Activated CD4-positive, alpha-beta T cell treated with anti-CD3 and anti-CD28 coated beads, Interleukin-2, amount 10 ng/mL, durations not matched to agents 7 days and 5 days (primary cell): ENCODE measurements at places on chromosomes 11 and 22. TPM values are rescaled to one million over a fixed set of nuclear protein-coding genes. Genes with fewer than 3 reads are reported as not detected.

- no peak for DNase-seq
- H3K27me3 ChIP-seq, result peaks cover 20% of the 10 kb centered on the region
- H3K27ac ChIP-seq, result no peak overlapping the region
- H3K4me1 ChIP-seq, result no peaks in the 10 kb centered on the region
- H3K4me3 ChIP-seq, result no peak overlapping the region
Observed at GRCh38 chr11:34585735-34586487, 35.0 kb upstream of the EHF start.

DNA sequence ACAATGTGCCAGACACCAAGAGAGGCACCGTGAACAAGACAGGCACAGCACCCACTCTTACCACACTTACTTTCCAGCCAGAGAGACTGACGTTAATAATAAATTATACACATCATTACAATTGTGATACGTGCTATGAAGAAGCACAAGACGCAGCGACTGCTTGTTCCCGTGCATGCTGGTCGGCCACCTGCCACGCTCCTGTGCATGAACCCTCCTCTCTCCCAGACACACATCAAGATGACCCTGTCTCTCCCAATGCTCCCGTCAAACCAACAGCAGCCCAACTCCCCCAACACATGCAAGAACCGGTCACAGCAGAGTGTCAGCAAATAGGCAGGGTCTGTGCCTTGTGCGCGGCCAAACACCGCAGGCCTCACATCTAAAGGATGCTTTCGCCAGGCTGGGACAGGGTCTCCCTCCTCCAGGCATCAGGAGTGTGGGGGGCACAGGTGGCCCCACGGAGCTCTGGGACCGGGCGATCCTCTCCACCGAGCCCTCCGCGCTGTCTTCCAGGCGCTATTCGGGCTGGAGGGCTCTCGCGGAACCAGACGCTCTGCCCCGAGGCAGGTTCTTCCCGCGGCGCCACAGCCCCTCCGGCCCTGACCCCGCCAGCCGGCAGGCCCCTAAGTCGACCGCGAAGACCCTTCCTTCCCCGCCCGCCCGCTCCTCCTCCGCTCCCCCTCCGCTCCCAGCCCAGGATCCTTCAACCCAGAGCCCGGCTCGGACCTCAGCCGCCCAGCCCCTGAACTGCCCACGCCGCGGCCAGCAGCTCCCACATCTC, 533 bp downstream of the SERGEF start:
- peaks cover 33% of the 10 kb centered on the region for H3K4me1 ChIP-seq
- peaks cover 7% of the 10 kb centered on the region for H3K36me3 ChIP-seq
- DNase-seq, result peak; percentile 23
- peak overlapping the region; percentile 98 for H3K4me3 ChIP-seq
- peak overlapping the region; percentile 98 for H3K27ac ChIP-seq

DNA sequence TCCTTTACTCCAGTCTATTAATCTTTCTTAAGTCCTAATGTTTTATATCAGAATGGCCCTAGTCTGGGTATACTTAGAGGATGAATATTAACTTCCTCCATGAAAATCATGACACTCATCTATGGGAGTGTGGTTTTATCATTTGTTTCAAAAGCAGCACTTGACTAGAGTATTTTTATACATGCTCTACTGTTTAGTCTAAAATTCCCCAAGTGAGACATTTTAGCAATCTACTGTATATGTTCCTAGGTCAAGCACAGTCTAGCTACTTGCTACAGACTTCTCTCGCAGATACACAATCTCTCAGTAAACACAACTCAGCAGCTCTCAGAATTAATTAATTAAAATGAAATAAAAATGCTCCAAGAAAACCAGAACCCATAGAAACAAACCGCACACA, 2.9 kb upstream of the HBB start:
- H3K4me3 ChIP-seq, result no peak overlapping the region
- no peak overlapping the region for H3K27ac ChIP-seq
- DNase-seq, result no peak
- peaks cover 1% of the 10 kb centered on the region for H3K27me3 ChIP-seq
- peaks cover 4% of the 10 kb centered on the region for H3K4me1 ChIP-seq

DNA sequence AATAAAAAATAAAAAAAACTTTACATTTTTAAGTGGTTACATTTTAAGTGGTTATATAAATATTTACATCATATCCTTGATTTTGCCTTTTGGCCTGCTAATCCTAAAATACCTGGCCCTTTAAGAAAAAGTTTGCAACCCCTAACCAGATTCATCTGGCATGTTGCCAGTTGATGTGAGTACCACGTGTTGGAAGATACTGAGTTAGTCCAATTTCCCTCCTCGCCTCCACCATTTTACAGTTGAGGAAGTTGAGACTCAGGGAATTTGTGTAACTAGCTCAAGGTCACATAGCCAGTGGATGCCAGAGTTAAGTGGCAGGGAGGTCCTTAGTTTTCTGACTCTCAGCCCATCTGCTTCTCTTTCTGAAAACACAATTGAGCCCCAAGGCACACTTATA, 5.1 kb downstream of the ELF5 start:
- H3K27me3 ChIP-seq, result no peaks in the 10 kb centered on the region
- H3K27ac ChIP-seq, result no peak overlapping the region
- no peak overlapping the region for H3K4me3 ChIP-seq
- H3K36me3 ChIP-seq, result no peaks in the 10 kb centered on the region

DNA sequence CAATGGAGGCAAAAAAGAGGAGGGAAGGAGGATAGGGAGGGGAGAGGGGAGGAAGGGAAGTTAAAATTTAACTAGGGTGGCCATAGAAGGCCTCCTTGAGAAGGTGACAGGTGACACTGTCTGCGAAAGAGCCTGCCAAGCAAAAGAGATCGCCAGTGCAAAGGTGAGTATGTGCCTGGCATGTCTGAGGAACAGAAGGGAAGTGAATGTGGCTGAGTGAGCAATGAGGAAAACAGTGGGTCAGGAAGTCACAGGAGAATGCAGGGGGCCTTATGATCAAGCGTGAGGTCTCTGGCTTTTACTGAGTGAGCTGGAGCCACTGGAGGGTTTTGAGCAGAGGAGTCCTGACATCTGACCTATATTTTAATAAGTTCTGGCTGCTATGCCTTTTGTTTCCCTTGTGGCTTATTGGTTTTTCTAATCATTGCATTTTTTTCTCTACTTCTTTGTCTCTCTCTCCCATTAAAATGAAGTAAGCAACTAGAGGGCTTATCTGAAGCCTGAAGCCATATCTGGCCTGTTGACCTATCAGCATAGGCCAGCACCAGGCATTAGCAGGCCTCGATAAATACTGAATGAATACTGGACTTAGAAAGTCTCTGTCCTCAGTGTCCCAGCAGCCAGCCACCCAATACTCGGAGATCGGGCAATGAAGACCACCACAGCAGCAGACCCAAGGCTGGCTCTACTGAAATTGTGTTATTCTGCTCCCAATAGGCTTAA, 5.6 kb downstream of the AP1B1 start:
- no peak overlapping the region for H3K4me3 ChIP-seq
- H3K4me1 ChIP-seq, result peaks cover 59% of the 10 kb centered on the region
- no peaks in the 10 kb centered on the region for H3K27me3 ChIP-seq
- no peak overlapping the region for H3K27ac ChIP-seq

DNA sequence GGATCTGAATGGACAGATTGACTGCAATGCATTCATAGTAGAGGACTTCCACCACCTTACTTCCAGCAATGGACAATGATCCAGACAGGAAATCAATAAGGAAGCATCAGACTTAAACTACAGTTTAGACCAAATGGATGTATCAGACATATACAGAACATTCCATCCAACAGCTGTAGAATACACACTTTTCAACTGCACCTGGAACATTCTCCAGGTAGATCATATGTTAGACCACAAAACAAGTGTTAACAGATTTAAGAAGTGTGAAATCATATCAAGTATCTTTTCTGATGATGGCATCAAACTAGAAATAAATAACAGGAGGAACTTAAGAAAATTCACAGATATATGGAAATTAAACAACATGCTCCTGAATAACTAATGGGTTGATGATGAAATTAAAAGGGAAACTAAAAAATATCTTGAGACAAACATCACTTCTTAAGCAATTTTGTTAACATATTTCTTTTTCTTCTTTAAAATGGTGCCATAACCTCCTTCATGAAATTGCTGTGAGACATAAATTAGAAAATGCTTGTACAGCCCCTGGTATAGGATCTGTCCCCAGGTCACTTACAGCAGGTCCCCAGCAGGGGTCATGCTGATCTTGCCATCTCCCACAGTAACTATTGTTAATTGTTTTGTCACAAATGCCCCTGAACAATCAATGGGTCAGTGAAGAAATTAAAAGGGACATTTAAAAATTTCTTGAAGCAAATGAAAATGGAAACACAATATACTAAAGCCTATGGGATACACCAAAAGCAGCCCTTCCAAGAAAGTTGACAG, 100.0 kb upstream of the OR4B1 start:
- H3K27me3 ChIP-seq, result no peaks in the 10 kb centered on the region
- no peak overlapping the region for H3K4me3 ChIP-seq
- peaks cover 73% of the 10 kb centered on the region for H3K36me3 ChIP-seq
- DNase-seq, result no peak
- no peaks in the 10 kb centered on the region for H3K4me1 ChIP-seq
- H3K27ac ChIP-seq, result no peak overlapping the region

DNA sequence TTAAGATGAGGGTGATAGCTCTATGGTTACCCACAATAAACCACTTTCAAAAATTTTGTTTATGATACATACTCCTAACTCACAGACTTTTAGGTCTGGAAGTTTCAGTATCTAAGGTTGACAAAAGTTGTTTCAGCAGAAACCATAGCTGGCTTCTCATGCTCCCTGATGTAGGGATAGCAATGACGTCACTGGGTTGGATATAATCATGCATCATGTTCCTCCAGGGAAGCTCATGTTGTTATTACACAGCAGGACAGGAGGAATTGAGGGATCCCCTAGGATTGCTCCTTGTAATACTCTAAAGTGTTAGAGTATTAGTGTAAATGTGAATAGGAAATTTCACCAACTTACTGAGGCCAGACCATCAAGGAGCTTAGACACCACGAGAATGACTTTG, 23.6 kb downstream of the APOL3 start:
- no peaks in the 10 kb centered on the region for H3K27me3 ChIP-seq
- peaks cover 10% of the 10 kb centered on the region for H3K4me1 ChIP-seq
- H3K4me3 ChIP-seq, result no peak overlapping the region
- peaks cover 24% of the 10 kb centered on the region for H3K36me3 ChIP-seq
- DNase-seq, result no peak
- no peak overlapping the region for H3K27ac ChIP-seq

DNA sequence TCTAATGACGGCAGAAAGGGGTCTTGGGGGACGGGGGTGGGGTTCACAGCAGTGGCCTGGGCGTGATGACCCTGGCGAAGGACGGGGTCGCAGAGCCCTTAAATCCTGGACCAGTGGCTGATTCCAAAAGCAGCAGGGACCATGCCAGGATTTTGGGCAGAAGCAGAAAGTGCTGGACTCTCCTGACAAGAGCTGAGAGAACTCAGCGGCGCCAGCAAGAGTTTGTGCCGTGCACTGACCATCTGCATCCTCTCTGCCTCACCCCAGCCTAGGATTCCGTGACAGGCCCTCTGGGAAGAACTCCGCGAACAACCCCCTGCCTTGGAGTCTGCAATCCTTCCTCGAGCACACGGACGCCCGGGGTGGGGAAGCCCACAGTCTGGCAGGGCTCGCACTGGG, 644 bp upstream of the NDUFV1 start:
- H3K36me3 ChIP-seq, result peaks cover 15% of the 10 kb centered on the region
- H3K27me3 ChIP-seq, result peaks cover 9% of the 10 kb centered on the region
- peak overlapping the region; percentile 93 for H3K4me3 ChIP-seq
- peak overlapping the region; percentile 93 for H3K27ac ChIP-seq

- H3K36me3 ChIP-seq, result no peaks in the 10 kb centered on the region
- H3K4me3 ChIP-seq, result no peak overlapping the region
Observed at GRCh38 chr11:120746836-120747609, 235.5 kb downstream of the GRIK4 start.

GRCh38 chr22:45290410-45290936, 5.7 kb downstream of the UPK3A start:
- H3K36me3 ChIP-seq, result no peaks in the 10 kb centered on the region
- no peak overlapping the region for H3K27ac ChIP-seq
- H3K27me3 ChIP-seq, result peaks cover 7% of the 10 kb centered on the region

GRCh38 chr11:63862923-63863322, 24.0 kb downstream of the MARK2 start:
- H3K4me1 ChIP-seq, result peaks cover 56% of the 10 kb centered on the region
- no peak overlapping the region for H3K4me3 ChIP-seq
- DNase-seq, result peak; percentile 21

DNA sequence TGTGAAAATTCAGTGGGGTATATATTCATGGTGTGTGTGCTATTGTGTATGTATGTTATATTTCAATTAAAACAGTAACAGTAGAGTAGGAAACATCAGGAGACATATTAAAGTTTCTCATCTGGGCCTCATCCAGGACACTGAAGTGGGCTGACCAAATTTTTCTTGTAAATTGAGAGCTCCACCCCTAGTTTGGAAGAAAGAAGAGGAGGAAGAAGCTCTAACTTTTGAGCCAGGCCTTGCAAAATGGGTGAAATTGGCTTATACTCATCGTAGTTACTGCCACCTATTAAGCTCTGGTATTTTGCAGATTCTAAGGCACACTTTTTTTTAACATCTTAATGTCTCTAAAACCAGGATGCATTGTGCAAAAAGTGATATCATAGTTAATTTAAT, 33.7 kb downstream of the TSPAN18 start:
- no peak for DNase-seq
- peaks cover 11% of the 10 kb centered on the region for H3K27me3 ChIP-seq
- no peak overlapping the region for H3K4me3 ChIP-seq

DNA sequence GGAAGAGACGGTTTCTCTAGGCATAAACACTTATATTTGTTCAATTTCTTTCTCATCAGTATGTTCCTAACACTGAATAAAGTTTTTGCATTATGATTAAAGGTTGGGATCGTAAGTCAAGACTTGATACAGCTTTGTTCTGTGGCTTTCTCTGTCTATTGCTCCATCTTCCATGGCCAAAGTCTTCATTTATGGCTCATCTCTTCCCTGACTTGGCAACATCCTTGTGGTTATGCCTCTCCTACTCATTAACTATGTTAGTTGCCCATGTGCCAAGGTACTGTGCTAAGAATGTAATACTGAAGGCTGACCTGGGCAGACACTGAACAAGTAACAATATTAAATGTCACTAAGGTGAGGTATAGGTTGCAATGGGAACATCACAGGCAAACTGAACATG, 1.6 kb upstream of the ACCSL start:
- no peaks in the 10 kb centered on the region for H3K4me1 ChIP-seq
- H3K4me3 ChIP-seq, result no peak overlapping the region
- no peak for DNase-seq
- H3K36me3 ChIP-seq, result no peaks in the 10 kb centered on the region

- peak; percentile 92 for DNase-seq
- H3K4me1 ChIP-seq, result peaks cover 40% of the 10 kb centered on the region
- H3K36me3 ChIP-seq, result peaks cover 45% of the 10 kb centered on the region
- peak overlapping the region; percentile 100 for H3K27ac ChIP-seq
- peak overlapping the region; percentile 100 for H3K4me3 ChIP-seq
Observed at GRCh38 chr11:85663753-85664614, 945 bp downstream of the CREBZF start.

- no peak overlapping the region for H3K27ac ChIP-seq
- H3K4me3 ChIP-seq, result no peak overlapping the region
- no peaks in the 10 kb centered on the region for H3K36me3 ChIP-seq
- DNase-seq, result no peak
- H3K27me3 ChIP-seq, result peaks cover 10% of the 10 kb centered on the region
Observed at GRCh38 chr11:102936864-102937509, 18.5 kb downstream of the MMP13 start.

- H3K27ac ChIP-seq, result no peak overlapping the region
- H3K27me3 ChIP-seq, result peaks cover 12% of the 10 kb centered on the region
- H3K4me3 ChIP-seq, result no peak overlapping the region
- H3K36me3 ChIP-seq, result no peaks in the 10 kb centered on the region
Observed at GRCh38 chr11:112004389-112004788, 20.8 kb upstream of the DLAT start.

HBB gene
- not detected for total RNA-seq

TUBA8 gene
- total RNA-seq, result 2.2 TPM

HTR3A gene
- not detected for total RNA-seq

CRYBA4 gene
- not detected for total RNA-seq

SCYL1 gene
- 62.1 TPM for total RNA-seq

UCP2 gene
- 344 TPM for total RNA-seq

PRODH gene
- total RNA-seq, result 0.25 TPM

SLC22A25 gene
- total RNA-seq, result not detected
